Activated CD4-positive, alpha-beta T cell treated with anti-CD3 and anti-CD28 coated beads for 4 hours (primary cell): ENCODE measurements at places on chromosomes 5 and 9.
A peak's percentile ranks its signal among the peaks of the same experiment; 100 is the strongest.

- no peak for DNase-seq
These were observed 88.0 kb upstream of the FTMT start for GRCh38 chr5:121763665-121764064.

DNA sequence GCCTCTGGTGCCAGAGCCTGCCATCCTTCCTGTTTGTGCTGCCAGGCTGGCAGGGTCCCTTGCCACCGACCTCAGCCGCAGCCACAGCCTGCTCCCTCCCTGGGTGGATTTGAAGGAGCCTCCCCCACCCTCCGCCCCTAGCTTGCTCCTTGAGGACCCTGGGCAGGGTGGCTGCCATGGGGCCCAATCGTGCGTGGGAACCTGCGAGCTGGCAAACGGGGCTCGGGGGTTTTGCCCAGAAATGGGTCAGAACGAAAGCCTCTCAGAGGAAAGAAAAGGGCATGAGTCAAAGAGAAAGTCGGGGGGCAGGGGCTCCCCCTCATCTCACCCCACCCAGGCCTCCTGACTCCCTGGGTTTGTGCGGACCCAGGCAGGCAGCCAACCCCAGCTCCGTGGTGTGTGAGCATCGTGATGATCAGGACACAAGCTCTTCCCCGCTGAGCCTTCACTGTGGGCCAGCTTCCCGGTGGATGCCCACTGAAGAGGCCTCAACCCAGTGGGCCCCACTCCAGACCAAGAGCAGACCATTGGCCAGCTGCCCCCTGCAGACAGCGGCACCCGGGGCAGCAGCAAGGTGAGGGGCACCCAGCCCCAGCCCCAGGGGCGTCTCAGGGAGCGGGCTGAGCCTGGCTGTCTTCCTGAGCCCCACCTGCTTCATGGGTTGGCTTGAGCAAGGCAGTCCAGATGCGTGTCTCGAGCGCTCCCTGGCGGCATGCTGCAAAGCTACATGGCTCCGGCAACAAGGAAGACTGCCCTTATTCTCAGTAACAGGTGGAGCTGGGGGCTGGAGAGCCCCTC is 3.0 kb upstream of the FUT7 start:
- DNase-seq: peak; percentile 85

DNA sequence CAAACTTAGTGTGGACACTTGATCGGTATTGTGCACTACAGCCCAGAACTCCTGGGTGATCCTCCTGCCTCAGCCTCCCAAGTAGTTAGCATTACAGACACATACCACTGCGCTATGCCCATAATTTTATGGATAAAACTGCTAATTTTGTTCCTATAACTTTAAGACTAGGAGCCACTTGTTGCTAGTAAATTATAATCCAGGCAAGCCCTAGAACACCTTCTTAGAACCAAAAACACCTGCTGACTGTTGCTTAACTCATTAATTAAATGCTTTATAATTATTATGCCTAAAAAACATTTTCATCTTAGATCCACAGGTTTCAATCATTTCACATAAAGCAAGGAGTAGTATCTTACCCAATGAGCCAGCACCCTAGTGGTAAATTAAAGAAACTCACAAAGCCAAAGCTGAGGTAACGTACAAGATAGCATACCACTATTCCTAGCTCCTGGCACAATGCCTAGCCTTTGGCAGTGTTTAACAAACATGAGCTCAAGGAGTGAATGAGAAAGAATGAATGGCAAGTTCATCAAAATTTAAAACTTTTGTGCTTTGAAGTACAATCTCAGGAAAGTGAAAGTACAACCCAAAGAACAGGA is 5.4 kb downstream of the MRPS27 start:
- no peak for DNase-seq

DNA sequence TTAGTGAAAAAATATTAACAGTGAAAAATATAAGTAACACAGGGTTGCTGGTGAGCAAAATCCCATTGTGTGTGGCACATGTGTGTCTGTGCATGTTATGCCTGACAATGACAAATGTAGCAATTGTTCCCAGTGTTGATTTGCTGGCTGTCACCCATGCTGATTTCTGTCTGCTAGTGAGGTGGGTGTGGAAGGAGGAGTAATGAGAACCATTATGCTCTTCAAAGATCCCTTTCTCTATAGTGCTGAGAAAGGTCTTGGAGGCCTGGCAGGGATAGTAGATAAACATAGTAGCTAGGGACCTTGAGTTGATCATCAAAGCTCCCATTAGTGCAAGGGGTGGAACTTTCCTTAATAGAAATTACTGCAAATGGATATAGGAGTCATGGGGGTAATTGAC is 152.5 kb upstream of the CLINT1 start:
- no peak for DNase-seq

GRCh38 chr9:93673839-93674334 is 97.5 kb downstream of the PHF2 start:
- DNase-seq: no peak
